ENCODE measurements at places on chromosomes 7 and 10. TPM values are rescaled to one million over a fixed set of nuclear protein-coding genes. Genes with fewer than 3 reads are reported as not detected.

- peak; percentile 10 for DNase-seq
Measured at GRCh38 chr10:13100349-13101294, 659 bp downstream of the OPTN start.

- no peak for DNase-seq
Measured at GRCh38 chr10:130174328-130174727, 38.1 kb downstream of the GLRX3 start.

DNA sequence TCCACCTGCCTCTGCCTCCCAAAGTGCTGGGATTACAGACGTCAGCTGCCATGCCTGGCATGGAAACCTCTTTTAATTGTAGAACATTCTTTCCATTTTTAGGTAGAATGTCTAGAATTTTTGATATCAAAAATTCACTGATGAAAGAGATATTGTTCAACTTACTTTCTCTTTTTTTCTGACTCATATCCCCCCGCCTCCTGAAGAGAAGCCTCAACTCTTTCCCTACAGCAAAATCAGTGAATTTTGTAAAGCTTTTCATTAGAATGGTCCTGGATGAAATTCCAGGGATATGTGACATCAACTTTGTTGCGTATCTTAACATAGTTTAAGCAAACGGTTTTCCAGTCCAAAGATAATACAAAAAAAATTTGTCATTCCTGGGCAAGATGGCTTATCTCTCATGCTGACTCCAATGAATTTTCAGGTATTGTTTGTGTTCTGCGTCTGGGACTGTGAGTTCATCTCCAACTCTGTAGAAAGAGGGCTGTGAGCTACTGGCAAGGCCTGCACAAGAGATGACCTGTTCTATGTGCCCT, 256.8 kb downstream of the BMPER start:
- no peak for DNase-seq

GRCh38 chr7:90384433-90384832, 18.8 kb upstream of the CLDN12 start:
- no peak for DNase-seq

- DNase-seq = no peak
Measured at GRCh38 chr10:15083674-15084501, 4.7 kb downstream of the ACBD7 start.

Gene TFPI2
- polyA plus RNA-seq = 10.3 TPM

Gene ANKRD30A
- polyA plus RNA-seq = not detected

Gene LRCH4
- polyA plus RNA-seq = 37.7 TPM

GRCh38 chr10:118965096-118965495, 64.4 kb upstream of the NANOS1 start:
- DNase-seq = no peak

Gene ELAPOR2
- polyA plus RNA-seq = 14.1 TPM

DNA sequence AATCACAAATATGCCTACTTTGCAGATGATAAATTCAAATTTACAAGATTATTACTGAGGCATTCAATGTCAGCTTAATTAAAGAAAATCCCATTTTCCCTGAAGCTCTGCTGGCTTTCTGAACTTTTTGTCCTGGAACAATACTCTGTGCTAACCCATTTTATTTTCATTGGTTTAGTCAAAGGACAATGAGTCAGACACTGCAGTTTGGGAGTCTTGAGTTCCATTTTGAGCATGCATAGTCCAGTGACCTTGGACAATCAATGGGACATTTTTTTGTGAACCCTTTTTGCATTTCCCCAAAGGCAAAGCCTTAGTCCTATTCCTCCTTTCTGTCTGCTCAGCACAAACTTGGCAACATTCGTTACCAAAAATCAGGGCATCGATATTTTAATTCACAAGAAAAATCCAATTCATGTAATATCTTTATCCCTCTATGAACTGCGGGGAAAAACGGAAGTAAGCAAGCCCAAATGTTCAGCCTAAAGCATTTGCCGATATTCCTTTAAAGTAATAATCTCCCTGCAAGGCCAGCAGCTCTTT, 339.8 kb downstream of the RNLS start:
- DNase-seq = no peak

- no peak for DNase-seq
Measured at GRCh38 chr7:138245682-138246081, 169.4 kb downstream of the AKR1D1 start.

DNA sequence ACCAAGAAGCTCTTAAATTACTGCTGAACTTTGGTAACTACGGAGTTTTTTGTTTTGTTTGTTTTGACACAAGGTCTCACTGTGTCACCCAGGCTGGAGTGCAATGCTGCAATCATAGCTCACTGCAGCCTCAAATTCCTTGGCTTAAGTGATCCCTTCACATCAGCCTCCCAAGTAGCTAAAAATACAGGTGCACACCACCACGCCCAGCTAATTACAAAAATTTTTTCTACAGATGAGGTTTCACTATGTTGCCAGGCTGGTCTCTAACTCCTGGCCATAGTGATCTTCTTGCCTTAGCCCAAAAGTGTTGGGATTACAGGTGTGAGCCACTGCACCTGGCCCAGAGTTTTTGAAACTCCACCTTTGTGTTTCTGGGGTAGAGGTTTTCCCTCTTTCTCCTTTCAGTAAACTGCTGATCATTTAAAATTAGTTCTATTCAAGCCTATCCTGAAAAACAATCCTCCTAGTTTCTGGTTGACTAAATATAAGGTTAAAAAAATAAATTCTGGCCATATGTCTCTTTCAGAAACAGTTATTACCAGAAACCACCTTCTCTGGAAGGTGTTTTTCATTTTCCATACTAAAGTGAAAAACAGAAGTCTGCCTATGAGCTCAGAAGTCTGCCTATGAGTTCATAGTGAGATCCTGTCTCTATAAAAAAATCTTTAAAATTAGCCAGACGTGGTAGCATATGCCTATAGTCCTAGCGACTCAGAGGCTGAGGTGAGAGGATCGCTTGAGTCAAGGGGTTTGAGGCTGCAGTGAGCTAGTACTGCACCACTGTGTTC, 63.9 kb downstream of the VOPP1 start:
- DNase-seq = no peak

- DNase-seq = peak; percentile 46
Measured at GRCh38 chr10:119859420-119860258, 13.0 kb downstream of the MCMBP start.

Gene KLF14
- polyA plus RNA-seq = 0.76 TPM

DNA sequence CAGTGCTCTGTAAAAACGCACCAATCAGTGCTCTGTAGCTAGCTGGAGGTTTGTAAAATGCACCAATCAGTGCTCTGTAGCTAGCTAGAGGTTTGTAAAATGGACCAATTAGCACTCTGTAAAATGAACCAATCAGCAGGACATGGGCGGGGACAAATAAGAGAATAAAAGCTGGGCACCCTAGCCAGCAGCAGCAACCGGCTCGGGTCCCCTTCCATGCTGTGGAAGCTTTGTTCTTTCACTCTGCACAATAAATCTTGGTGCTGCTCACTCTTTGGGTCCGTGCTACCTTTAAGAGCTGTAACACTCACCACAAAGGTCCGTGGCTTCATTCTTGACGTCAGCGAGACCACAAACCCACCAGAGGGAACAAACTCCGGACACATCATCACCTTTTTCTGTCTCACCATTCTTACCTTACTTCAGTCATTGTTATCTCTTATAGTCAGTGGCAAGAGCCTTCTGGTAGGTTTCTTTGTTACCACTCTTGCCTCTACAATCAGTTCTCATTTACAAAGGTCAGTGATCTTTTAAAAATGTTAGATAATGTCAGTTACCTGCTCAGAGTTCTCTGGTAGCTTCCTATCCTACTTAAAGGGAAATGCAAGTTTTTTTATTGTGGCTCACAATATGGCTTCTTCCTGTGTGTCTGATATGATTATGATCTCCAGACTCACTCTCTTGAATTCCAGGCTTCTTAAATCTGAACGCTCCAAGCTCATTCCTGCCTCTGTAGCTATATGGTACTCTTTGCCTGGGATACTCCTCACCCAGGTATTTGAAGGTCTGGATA, 4.5 kb downstream of the STAM start:
- DNase-seq = no peak

GRCh38 chr10:43075612-43076003, 1.3 kb upstream of the RET start:
- no peak for DNase-seq

- no peak for DNase-seq
Measured at GRCh38 chr10:81594991-81595390, 280.0 kb upstream of the NRG3 start.

- DNase-seq = no peak
Measured at GRCh38 chr7:133650487-133651300, 397.8 kb downstream of the EXOC4 start.

DNA sequence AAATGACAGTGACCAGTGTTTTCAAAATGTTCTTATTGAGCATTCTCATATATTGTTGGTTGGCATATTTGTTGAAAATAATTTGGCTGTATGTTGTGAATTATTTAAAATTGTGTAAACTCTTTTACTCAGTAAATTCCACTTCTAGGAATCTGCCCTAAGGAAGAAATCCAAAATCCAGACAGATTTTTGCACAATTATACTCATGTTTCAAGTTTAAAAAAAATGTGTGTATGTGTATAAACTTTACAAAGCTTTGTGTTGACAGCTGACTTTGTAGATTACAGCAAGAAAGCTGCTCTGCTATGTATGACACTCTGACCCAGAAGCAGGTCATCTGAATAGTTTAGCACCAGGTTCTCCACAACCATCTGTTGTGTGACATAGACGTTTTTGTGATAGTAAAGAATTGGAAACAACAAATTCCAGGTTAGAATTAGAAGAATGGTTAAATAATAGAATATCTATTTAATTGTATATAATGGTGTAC, 21.6 kb downstream of the KIFBP start:
- no peak for DNase-seq

Gene NEUROD6
- polyA plus RNA-seq = not detected
